Activated CD4-positive, alpha-beta T cell treated with anti-CD3 and anti-CD28 coated beads, Interleukin-2, amount 10 ng/mL, durations not matched to agents 7 days and 5 days (primary cell): ENCODE measurements at places on chromosomes 13 and 19.

DNA sequence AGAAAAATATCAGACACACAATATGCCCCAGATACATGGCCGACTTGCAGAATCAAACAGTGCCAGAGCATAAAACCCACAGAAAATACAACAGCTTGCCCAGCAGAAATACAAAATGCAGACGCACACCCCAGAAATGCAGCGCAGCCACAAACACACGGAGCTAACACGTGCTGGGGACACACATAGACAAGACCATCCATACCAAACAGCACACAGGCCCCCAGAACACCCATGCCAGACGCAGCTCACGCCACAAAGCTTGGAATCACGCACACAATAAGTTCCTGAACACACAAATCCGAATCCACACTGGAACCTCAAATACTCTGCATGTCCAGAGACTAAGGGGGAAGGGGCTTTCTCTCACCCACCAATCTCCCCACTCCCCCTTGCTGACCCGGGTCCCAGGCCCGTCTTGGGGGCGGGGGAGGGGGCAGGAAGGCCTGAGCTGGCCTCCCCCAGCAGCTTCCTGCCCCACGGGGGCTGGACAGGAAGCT lies 17.2 kb downstream of the CCDC97 start:
- H3K27me3 ChIP-seq = no peaks in the 10 kb centered on the region
- peaks cover 51% of the 10 kb centered on the region for H3K36me3 ChIP-seq
- peak overlapping the region; percentile 89 for H3K27ac ChIP-seq
- DNase-seq = no peak
- peaks cover 69% of the 10 kb centered on the region for H3K4me1 ChIP-seq

- DNase-seq = no peak
- H3K27ac ChIP-seq = no peak overlapping the region
- no peaks in the 10 kb centered on the region for H3K27me3 ChIP-seq
- H3K4me3 ChIP-seq = no peak overlapping the region
- H3K4me1 ChIP-seq = peaks cover 16% of the 10 kb centered on the region
- no peaks in the 10 kb centered on the region for H3K36me3 ChIP-seq
Measured at GRCh38 chr13:33722216-33722915, 95.6 kb upstream of the RFC3 start.

GRCh38 chr13:22114630-22115311 lies 443.9 kb downstream of the FGF9 start:
- H3K4me3 ChIP-seq = no peak overlapping the region
- peaks cover 37% of the 10 kb centered on the region for H3K4me1 ChIP-seq
- H3K27ac ChIP-seq = peak overlapping the region; percentile 80
- peak; percentile 52 for DNase-seq

DNA sequence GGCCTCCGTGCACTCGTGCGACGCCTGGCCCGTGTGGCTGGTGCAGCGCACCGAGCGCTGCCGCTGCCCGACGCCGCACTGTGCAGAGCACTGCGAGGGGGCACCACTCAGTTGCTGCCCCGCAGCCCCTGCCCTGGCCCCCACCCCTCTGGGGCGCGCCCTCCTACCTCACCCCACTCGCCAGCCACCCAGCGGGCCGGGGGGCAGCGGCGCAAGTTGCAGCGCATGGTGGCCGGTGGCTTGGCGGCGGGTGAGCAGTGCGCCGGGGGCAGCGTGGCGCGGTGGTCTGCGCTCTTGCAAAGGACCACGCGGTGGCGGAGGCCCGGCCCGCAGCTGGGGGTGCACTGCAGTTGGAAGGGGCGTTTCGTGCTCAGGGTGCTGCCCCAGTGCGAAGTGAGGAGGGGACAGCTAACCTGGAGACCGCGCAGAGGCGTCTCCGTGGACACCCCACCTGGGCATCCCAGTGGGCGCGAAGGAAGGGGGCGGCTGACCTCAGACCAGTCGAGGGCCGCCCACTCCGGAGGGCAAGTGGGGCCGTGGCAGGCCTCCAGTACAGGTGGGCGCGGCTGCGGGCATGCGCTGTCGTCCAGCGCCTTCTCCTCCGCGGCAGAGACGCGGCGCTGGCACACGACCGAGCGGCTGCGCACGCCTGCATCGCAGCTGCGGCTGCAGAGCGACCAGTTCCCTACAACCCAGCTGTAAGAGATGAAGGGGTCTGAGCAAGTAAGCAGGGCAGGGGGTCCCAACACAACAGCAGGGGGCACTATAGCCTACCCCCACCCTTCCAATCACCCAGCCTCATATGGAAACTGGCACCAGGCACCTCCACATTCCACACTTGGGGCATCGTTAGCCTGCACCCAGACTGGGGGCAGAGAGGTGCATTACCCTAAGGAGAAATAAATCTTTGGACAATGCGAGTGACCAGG lies 8.0 kb upstream of the MYO1F start:
- no peak for DNase-seq
- no peaks in the 10 kb centered on the region for H3K27me3 ChIP-seq
- no peak overlapping the region for H3K27ac ChIP-seq
- H3K36me3 ChIP-seq = no peaks in the 10 kb centered on the region
- H3K4me1 ChIP-seq = peaks cover 5% of the 10 kb centered on the region

DNA sequence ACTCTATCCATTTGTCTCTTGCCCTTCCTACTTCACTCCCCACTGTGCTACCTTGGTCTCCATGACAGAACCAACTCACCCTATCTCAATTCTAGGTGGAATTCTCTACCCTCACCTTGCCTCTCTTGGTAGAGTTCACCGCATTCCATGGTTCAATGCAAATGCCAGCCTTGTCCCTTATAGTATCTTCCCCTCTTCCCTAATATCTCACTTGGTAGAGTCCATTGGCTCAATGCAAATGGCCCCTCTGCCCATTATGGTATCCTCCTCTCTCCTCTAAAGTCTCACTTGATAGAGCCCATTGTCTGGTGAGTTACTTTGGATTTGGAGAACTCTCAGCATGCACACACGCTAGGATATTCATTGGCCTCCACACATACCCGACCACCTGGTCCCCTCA lies 7.9 kb downstream of the HAS1 start:
- H3K36me3 ChIP-seq = no peaks in the 10 kb centered on the region
- H3K4me3 ChIP-seq = no peak overlapping the region
- no peak for DNase-seq
- H3K27ac ChIP-seq = no peak overlapping the region
- H3K27me3 ChIP-seq = peaks cover 24% of the 10 kb centered on the region

- no peaks in the 10 kb centered on the region for H3K36me3 ChIP-seq
- no peak overlapping the region for H3K4me3 ChIP-seq
- H3K27ac ChIP-seq = no peak overlapping the region
Measured at GRCh38 chr13:27472941-27473340, 22.6 kb upstream of the MTIF3 start.
